Stimulated activated CD8-positive, alpha-beta memory T cell treated with anti-CD3 and anti-CD28 coated beads, Interleukin-12 subunit alpha, Interleukin-12 subunit beta, amount 100 ng/mL, for 1 hour (primary cell): ENCODE measurements at places on chromosomes 11 and 22.

DNA sequence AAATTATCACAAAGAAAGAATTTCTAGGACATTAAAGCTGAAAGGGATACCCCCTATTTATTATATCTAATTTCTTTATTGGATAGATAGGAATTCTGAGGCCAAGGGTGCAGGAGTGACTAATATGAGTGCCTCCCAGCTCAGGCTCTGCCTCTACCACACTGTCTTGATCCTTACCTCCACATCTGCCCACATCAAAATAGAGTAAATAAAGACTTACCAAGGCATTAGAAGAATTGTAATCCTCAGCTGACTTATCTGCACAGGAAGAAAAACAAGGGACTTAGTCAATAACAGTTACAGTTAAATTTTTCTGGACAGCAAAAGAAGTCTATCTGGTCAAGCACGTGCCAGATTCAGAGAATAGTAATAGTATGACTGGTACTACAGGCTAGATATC lies 72.6 kb upstream of the GDPD4 start:
- no peak for DNase-seq

- DNase-seq: no peak
These were observed 816 bp upstream of the PHRF1 start for GRCh38 chr11:575313-575995.

DNA sequence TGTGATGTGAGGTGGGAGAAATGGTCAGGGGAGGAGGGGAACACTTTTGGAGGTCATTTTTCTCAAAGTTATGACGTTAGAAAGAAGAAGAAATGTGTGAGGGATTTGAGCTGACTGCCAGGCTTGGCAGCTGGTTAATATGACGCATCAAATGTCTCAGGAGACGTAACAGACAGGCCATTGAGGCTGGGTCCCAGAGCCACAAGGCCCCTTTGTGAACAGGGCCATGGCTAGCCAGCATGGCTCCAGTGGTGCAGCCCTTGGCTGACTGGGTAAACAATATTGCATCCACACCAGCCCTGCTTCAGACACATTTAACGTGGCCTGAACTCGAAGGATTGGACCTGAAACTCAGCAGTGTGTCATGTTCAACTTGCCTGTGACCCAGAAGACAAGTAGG lies 34.3 kb downstream of the AMOTL1 start:
- no peak for DNase-seq

GRCh38 chr11:84552791-84553190 lies 1074.4 kb downstream of the DLG2 start:
- no peak for DNase-seq

DNA sequence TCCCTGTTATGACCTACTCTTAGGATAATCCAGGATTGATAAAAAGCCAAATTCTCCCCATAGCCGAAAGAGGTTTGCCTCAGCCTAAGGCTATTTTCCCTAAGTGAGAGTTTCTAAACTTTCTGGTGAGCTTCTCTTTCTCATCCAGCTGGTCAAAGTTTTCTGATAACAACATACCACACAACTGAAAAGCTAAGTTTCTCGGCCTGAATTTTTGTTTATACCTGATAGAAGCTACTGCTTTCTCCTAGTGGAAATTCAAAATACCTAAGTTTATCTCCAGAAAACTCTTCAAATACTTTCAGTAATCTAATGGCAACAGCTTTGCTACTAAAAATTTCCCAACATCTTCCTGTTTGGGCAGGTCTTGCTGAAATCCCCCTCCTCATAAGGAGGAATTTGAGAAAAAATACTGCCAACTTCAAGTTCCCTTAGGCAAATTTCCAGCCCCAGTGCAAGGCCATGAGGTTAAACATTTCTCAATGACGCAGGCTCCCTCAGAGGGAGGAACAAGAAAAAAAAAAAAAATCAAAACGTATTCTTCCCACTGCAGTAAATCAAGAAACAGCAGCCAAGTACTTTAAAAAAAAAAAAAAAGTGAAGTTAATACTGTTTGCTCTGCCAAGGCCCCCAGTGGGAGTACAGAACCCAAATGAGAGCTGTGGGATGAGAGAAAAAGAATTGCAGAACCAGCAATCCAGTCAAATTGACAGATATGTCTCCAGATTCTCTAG lies 127.0 kb downstream of the MRTFA start:
- DNase-seq: no peak

GRCh38 chr22:45296628-45297297 lies 12.0 kb downstream of the UPK3A start:
- no peak for DNase-seq

- DNase-seq: no peak
These were observed 114.9 kb upstream of the NECTIN1 start for GRCh38 chr11:119843877-119844276.

- DNase-seq: no peak
These were observed 23.8 kb downstream of the RHBDD3 start for GRCh38 chr22:29243874-29244446.

DNA sequence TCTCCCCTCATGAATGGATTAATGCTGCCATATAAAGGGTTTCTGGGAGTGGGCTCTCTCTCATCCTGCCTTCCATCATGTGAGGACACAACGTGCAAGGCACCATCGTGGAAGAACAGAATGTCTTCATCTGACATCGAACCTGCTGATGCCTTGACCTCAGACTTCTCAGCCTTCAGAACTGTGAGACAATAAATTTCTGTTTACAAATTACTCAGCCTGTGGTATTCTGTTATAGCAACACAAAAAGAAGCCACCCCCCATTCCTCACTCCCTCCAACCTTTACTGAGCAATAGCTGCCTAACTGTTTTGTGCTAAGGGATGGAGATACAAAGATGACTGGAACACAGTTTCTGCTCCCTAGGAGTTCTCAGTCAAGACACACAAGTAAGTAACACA lies 106.1 kb upstream of the PLET1 start:
- DNase-seq: no peak
